ENCODE measurements at places on chromosomes 7 and 10.

DNA sequence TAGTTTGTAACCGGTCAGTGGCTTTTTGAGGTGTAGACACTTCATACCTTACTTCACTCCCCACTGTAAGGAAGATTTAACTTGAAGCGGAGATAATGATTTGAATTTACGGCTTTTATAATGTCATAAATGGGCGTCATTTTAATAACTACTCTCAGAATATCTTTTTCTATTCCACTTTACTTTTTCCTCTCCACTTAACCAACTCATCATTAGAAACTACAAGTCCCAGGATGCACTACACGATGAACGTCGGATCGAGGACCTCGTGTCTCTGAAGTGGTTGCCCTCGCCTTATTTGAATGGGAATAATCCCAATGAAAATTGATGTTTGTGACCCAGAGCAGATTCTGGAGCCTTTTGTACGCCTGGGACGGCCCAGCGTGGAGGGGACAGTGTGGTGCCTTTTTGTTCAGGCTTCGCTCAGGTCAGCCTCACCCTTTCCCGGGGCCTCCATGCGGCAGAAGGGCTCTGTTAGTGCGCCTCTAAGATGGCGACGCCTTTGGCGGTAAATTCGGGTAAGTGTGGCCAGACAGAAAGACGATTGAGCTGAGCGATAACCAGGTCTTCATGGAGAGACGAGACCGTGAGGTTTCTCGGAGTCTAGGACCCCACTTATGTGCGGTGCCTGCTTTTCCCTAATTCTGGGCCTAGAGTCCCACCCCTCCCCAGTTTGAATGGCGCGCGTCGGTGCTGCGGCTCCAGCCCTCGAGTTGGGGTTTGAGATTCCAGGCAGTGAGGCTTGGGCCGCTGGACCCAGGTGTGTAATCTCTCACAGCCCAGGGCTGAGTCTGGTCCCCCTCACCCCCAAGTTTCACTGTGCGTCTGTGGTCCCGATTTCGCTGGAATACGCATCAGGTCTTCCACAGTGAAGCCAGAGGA is at the start of gene NUP205:
Gene NUP205, plus strand, starts transcription at position 463 of the 882 bp plus-strand sequence. Its CDS starts 28 bp downstream, at position 491.
- peak; percentile 69 for DNase-seq

DNA sequence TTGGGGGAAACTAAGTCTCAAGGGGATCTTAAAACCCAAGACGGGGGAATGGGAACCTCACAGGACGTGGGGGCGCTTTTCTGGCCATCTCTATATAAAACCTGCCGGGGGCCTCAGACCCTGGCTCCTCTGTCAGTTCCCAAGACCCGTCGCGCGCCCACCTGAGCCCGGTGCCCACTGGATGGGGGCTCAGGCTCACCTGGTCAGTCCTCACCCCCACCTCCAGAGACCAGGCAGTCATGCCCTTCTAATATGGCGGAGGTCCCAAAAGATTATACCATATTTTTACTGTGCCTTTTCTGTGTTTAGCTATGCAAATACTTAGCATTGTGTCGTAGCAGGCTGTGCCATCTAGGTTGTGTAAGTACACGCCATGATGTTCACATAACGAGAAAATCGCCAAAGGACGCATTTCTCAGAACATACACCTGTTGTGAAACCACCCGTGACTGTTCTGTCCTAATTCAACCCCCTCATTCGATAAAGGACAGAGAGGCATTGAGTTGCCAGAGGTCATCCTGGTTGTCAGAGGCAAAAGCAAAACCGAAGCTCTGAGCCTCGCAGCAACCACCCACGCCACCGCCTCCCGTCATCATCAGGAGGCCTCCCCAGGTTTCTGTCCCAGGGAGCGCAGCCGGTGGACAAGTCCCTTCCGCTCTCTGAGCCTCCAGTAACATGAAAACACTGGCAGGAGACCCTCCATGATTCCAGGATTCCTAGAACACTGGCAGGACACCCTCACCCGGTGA is 28.9 kb downstream of the OAT start:
- DNase-seq: no peak

GRCh38 chr7:132187869-132188789 is 388.1 kb downstream of the PLXNA4 start:
- no peak for DNase-seq

DNA sequence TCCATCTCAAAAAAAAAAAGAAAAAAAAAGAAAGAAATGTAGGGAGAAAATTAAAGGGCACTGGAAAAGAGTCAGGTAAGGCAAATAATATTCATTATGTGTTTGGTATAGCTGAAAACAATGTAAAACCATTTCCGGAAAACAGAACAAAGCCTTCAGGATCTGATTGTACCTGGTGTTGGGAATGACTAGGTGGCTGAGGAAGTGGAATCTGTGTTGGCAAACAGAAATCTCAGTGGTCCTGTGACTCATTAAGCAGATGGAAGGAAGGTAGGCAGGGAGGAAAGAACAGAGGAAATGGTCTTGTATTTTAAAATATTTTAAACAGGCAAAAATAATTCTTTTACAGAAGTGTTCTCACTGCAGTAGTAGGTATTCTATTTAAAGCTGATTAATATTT is 55.7 kb upstream of the GATA3 start:
- no peak for DNase-seq

DNA sequence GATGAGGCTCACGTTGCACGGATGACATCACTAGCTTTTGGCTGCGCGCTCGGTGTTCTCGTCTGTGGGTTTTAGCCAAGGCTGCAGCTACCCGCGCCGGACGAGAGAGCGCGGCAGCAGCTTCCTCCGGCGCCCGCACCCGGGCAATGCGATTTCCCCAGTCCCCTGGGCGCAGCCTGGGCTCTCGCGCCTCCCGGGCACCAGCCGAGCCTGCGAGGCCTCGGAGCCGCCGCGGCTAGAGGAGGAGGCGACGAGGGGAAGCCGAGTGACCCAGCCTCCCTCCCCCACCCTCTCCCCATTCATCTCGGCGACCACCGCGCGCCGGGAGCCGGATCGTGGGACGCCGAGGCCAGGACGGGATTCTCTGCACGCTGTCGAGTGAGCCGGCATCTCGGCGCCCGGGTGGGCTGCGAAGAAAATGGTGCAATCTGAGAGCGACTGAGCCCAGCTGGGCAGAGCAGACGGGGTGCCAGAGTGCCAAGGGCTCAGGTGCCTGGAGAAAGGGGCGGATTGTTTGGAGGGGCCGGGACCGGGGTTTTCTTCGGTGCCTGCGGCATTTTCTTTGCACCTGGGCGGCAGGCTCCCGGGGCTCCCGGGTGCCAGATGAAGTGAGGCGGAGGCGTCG is 1.2 kb upstream of the TMEM178B start:
- DNase-seq: no peak

DNA sequence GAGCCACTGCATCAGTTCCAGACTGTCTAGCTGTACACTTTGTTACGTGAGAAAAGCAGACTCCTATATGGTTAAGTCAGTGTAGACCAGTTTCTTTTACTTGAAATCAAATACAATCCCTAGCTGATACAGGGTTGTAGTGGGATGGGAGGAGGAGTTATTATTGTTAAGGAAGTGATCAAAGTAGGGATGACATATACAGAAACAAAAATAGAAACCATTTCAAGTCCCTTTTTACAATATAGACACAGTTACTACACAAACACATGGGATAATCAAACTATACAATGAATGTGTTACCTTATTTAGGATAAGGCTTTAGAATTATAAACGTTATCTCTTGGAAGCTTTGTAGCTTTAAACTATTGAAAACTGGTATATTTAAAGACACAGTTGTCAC is 233.9 kb downstream of the GRM8 start:
- no peak for DNase-seq

DNA sequence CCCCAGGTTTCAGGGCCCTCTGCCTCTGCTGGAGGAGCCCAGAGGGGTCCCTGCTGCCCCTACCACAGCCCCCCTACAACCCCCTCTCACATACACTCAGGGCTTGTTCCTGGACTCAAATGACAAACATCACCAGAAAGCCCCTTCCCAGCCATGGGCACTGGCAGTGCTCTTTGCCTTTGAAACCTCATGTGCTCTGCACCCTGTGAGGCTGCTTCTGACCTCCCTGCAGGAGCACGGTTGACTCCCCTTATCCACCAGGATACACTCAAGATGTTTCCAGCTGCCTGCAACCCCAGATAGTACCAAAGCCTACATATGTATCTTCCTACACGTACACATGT is 3.5 kb upstream of the ADIRF start:
- DNase-seq: no peak

DNA sequence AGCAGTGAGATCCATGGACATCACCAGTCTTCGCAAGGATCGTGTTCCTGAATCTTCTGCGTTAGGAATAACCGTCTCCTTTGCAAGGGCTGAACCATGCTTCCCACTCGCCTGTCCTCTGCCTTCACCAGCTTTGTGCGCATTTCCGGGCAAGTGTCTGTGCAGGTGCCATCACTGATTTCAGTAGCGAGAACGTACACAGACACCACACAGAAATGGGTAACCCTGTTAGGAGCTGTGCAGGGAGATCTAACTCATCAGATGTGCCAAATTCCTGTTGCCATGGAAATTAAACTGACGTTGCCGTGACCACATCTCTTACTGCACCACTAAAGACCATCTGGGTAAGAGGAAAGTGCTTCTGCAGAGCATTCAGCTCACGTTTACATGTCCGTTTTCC is 146.3 kb downstream of the DIP2C start:
- no peak for DNase-seq

DNA sequence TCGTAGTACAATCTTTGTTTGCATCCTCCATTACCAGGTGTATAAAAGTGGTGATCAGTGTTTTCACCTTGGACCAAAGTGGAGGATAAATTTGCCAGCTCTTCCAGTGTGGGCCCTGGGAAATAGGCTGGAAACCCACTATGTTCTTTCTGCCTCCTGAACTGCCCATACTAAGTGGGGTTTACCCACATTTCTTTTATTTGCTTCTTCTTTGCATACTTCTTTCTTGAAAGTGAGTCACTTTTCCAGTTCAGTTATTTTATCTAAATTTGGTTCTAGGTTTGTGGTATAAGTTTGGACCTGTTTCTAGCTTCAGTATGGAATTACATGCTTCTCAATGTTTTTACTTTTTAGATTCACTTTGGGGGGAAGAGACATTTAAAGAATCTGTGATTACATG is 126.2 kb upstream of the ACBD5 start:
- no peak for DNase-seq

GRCh38 chr10:13120786-13121499 is 21.0 kb downstream of the OPTN start:
- no peak for DNase-seq

- DNase-seq: no peak
These were observed 45.3 kb upstream of the PPIF start for GRCh38 chr10:79301754-79302530.

DNA sequence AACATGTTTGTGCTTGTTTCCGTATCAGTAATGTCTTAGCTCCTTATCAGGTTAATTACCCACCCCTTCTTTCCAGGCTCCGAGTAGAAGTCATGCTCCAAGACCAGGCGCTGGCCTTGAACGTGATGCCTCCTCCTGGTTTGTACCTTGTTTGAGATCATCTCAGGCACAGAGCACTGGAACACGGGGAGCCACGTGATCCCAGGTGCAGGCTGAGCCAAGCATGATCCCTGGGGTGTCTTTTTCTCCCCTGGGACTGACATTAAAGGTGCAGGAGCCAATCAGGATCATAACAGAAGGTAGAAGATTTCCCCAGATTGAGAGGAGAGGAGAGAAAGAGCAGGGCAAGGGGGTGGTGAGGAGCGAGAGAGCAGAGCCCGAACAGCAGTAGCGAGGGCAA is 626.1 kb upstream of the GALNT17 start:
- no peak for DNase-seq

DNA sequence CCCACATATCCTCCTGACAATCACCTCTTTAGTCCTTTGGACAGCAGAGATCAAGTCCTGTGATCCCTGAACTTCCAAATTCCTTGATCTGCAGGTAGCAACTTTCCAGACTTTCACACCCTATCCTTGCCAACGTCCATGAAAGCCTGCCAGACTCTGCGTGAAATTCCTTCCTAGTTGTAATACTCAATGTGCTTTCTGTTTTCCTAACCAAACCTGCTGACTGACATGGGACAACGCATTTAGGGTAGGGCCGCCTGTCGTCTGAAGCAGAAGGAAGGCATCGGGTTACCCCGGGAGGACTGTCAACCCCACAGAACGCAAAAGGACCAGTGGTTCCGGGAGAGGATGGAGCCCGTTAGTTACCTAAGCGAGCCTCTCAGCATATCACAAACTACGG is 23.9 kb downstream of the ITGA8 start:
- DNase-seq: no peak

DNA sequence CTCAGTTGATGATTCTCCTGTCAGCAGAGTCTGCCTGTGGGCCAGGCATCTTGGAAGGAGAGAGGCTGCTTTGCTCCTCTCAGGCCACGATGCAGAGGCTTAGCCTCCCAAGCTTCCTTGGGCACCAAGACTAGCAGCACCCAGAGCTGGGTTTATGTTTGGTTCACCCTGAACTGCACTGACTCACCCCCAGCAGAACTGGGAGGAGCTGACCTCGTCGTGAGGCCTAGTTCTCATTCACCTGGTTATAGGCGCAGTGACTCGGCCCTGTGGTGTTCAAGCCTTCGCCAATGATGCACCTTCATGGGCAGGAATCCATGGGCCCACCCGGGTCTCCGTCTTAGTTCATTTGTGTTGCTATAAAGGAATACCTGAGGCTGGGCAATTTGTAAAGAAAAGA is 122.0 kb upstream of the ZNF438 start:
- no peak for DNase-seq

GRCh38 chr7:55121249-55121648 is 102.4 kb downstream of the EGFR start:
- no peak for DNase-seq

DNA sequence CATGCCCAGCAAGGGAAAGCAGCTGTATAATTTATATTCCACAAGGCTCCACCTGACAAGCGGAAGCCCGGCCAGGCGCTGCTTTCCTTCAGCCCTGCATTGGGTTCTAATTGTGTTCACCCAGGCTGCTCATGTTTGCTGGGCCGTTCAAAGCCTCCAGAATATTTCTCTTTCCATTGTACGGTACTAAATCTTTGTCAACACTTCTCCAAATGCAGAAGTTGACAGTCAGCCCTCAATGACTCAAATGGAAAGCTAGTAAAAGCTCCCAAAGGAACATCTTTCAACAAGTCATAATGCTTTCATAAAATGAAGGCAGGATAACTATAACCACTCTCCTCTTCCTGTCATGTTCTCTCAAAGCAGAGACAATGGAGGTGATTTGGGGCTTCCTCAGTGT is 17.8 kb upstream of the CPXM2 start:
- no peak for DNase-seq

- no peak for DNase-seq
These were observed 108.5 kb upstream of the ANLN start for GRCh38 chr7:36280840-36281812.

Measured in activated CD8-positive, alpha-beta memory T cell treated with anti-CD3 and anti-CD28 coated beads, Interleukin-2, amount 50 U/mL, for 4 hours (primary cell).